ENCODE measurements at places on chromosomes 5 and 9.

DNA sequence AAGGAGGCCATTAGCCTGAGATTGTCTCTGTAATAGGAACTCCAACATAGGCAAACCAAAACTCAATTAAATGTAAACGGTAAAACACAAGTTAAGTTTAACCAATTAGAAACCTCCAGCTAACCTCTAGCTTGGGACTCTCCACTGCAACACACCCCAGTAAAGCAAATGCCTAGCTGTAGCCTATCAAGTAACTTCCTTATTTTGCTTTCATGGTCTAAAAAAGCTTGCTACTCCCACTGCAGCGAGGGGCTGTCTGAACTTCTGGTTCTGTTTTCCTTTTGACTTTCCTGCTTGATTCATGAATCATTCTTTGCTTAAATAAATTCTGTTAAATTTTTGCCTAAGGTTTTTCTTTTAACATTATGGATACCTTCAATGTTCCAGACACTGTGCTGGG is 24.4 kb upstream of the C5orf46 start:
- DNase-seq: no peak

DNA sequence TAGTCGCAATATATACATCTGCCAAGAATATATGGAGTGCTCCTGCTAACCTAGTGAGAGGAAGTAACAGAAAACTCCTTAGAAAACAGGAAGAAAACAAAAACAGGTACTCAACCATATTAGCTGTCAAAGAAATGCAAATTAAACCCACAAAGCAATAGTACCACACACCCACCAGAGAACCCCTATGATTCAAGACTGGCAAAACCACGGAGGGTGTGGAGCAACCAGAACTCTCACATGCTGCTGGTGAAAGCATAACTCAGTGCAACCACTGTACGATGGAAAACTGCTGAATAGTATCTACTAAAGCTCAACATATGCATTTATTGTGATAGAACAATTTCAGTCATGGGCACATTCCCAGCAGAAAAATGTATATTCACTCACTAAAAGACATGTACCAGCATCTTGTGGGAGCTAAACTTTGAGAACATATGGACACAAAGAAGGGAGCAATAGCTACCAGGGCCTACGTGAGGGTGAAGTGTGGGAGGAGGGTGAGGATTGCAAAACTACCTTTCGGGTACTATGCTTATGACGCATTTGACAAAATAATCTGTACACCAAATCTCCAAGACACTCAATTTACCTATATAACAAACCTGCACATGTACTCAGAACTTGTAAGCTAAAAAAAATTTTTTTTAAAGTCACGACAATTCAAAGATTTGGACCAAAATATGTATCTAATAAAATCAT is 34.0 kb downstream of the PTPN3 start:
- DNase-seq: no peak

- DNase-seq: no peak
These were observed 11.8 kb upstream of the TMC1 start for GRCh38 chr9:72509635-72510034.

DNA sequence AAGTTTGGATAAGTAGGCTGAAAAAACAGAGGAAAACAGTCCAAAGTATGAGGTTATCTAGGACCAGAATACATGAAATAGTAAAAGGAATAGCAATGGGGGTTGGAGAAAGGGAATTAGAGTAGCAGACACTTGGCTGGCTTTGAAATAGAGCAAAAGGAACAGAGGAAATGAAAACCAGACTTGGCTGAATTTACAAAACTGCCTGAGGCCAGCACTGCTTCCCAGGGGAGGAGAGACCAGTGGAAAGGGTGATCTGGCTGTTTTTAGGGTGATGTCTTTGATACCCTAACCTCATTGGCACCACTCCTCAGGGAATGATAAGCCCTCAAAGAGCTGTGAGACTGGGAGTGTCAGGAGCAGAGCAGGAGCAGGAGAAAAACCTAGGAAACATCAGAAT is 413.4 kb upstream of the SLC30A5 start:
- no peak for DNase-seq

GRCh38 chr9:18798508-18799290 is 234.3 kb downstream of the SAXO1 start:
- DNase-seq: no peak

DNA sequence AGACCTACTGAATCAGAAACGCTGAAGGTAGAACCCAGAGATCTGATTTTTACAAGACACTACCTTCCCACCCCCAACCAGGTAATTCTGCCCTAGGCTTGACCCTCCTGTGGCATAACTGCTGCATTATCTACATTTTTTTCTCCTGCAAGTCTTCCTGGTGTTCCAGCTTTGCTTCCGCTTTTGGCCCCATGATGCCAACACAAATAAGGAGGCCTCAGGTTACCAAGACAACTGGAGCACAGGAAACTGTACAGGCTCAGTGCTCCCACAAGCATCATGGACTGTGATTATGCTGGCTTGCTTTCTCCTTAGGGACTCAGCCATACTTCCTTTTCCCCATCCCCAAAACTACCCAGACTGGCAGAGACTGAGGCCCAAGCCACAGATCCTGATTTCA is 6.6 kb upstream of the MSMP start:
- no peak for DNase-seq

- no peak for DNase-seq
These were observed 64.6 kb upstream of the PPP2CA start for GRCh38 chr5:134290443-134290842.

DNA sequence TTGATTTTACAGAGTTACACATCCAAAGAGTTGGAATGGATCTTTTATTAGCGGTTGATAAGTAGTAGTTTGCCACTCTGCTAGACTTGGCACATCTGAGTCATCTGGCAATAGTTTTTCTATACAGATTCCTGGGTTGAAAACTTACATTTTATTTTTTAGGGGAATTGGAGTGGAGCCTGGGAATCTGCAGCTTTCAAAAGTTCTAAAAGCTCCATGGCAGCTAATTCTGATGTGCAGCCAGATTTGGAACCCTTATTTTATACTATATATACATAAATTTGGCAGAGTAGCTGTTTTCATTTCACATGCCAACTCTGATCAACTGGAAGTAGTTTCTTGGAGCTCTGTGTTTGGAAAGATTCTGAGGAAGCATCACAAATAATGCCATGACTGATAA is 715.5 kb downstream of the TLR4 start:
- no peak for DNase-seq

- no peak for DNase-seq
These were observed 39.2 kb upstream of the RAB3C start for GRCh38 chr5:58543723-58544122.

DNA sequence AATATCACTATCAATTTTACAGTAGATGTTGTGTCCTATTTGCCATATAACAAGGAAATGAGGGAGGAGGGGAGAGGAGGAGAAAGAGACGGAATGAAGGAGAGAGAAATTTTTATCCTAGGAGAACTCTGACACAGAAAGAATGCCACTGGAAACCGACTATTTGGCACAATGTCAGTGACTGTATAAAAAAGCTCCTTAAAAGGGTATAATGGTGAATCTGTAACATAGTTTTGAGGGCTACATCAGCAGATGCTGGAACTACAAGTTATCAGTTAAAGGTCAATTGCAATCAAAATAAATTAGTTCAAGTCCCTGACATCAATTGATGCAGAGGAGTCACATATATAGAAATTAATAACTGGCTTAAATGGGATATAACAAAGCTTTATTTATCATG is 5.7 kb downstream of the EDIL3 start:
- no peak for DNase-seq

DNA sequence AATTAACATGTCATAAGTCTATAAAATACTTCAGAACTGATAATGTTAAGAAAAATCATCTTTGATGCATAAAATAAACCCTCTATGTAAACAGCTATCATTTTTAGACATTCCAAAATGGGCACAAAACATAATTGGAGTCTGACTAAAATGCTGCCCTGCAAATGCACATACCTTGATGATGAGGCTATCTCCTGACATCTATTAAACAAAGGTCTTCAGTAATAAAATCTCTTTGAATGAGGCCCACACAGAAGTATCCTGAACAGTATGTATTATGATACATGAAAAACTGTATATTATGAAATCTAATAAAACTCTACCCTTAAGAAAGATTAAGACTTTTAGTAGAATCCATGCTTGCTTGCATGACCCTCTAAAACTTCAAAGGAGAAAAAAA is 66.1 kb downstream of the FBXL17 start:
- no peak for DNase-seq

- no peak for DNase-seq
These were observed 162.4 kb downstream of the ZDHHC21 start for GRCh38 chr9:14530841-14531240.

DNA sequence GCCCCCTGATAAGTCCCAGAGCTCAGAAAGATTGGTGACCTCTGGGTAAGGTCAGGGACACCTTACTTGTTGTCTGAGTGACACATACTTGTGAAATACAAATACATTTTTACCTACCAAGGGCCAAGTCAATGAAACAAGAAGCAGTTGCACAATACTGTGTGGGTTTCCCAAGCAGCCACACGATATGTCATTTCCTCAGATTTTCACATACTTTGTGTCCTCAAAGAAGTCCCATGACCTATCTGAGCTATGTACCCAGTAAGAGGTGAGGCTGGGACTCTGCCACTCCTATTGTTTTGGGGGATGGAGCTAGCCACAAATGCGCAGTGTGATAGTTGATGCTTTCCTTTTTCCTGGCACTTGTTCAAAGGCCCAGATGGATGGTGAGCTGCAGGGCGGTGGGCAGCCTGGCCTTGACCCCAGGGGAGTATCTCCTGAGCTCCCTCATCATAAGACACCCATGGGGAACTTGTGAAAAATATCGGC is 4.8 kb upstream of the SLC25A51 start:
- no peak for DNase-seq

- no peak for DNase-seq
These were observed 111.0 kb upstream of the NFIB start for GRCh38 chr9:14424983-14425382.

GRCh38 chr5:101288633-101289032 is 385.6 kb upstream of the ST8SIA4 start:
- no peak for DNase-seq

- no peak for DNase-seq
These were observed 7.4 kb downstream of the LHX2 start for GRCh38 chr9:124018730-124019697.

DNA sequence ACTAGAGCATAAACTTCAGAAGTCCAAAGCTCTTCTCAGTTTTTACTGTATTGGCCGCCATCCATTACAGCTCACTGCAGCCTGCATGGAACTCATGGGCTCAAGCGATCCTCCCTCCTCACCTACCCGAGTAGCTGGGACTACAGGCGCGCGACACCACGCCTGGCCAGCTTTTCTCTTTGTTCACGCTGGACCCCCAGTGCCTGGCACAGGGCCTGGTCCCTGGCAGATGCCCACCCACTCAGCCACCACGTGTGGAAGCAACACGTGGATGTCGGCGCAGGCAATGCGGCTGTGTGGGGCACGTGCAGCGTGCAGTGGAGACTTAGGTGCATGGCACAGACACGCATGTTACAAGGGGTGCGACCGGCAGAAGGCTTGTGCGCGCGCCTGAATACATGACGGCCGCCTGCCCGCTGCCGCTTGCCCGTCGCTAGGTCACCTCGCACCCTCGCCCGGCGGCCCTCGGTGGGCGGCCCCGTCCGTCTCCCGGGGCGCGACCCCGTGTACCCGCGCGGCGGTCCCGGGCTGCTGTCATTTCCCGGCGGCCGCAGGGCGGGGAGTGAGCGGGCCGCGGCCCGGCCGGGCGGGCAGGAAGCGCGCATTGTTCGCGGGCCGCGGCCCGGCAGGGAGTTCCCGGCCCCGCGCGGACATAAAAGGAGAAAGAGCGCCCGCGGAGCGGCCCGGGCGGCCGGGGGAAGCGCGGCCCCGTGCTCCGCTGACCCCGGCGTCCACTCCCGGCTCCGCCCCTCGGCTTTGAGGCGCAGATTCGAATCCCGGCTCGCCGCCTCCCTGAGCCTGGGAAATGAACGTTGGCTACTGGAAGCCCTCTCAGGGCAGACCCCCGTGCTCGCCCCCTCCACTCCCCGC is 24.1 kb upstream of the PTGS1 start:
- peak; percentile 29 for DNase-seq

GRCh38 chr9:87063246-87063645 is 115.9 kb upstream of the GAS1 start:
- no peak for DNase-seq

DNA sequence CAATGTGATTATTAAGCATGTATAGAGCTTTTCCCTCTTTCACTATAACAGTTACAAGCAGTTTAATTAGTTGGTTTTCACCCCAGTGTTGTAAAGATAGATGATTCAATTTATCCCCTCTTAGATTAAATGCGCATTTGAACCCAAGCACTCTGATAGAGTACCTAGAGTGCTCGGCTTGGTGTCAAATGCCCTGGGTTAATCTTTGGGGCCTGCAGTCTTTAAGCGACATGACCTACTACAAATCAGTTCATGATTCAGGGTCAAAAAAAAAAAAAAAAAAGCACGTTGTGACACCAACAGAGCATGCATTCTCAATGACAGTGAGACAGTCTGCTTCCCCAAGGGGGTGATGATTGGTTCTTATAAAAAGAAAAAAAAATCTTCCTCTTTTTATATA is 375.3 kb downstream of the BRINP1 start:
- no peak for DNase-seq

GRCh38 chr9:134192951-134193731 is 28.8 kb upstream of the RNU6ATAC start:
- no peak for DNase-seq

DNA sequence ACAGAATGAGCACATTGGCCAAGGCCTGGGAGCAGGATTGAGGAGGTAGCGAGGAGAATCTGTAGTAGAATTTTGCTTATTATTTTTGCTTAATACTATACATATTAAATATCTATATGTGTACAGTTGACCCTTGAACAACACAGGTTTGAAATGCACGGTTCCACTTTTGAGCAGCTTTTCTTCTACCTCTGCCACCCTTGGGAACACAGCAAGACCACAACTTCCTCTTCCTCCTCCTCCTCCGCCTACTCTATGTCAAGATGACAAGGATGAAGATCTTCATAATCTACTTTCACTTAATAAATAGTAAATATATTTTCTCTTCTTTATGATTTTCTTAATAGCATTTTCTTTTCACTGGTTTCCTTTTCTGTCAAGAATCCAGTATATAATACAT is 541.4 kb downstream of the KCTD16 start:
- DNase-seq: no peak

- no peak for DNase-seq
These were observed 24.8 kb upstream of the ALDH1A1 start for GRCh38 chr9:72977670-72978069.

- DNase-seq: no peak
These were observed 107.7 kb upstream of the EQTN start for GRCh38 chr9:27404661-27405060.

GRCh38 chr9:121701736-121702261 is 50.4 kb downstream of the DAB2IP start:
- no peak for DNase-seq

- DNase-seq: no peak
These were observed 54.3 kb downstream of the TLE1 start for GRCh38 chr9:81634915-81635516.

GRCh38 chr5:45109636-45110035 is 300.9 kb downstream of the MRPS30 start:
- DNase-seq: no peak

- no peak for DNase-seq
These were observed 71.6 kb upstream of the HSPB3 start for GRCh38 chr5:54383941-54384340.

- no peak for DNase-seq
These were observed 159.4 kb downstream of the MYO10 start for GRCh38 chr5:16776611-16777251.

GRCh38 chr5:14581891-14582796 is 552 bp downstream of the OTULINL start:
- DNase-seq: peak; percentile 80

GRCh38 chr5:74094096-74094781 is 468.2 kb downstream of the ARHGEF28 start:
- no peak for DNase-seq

All from LoVo (cell line).